ENCODE measurements at places on chromosomes 4 and X. TPM values are rescaled to one million over a fixed set of nuclear protein-coding genes. Genes with fewer than 3 reads are reported as not detected.

PDGFC gene
- 39.9 TPM for total RNA-seq

- DNase-seq = no peak
These were observed 781.1 kb downstream of the RAB28 start for GRCh38 chr4:12703036-12703435.

DNA sequence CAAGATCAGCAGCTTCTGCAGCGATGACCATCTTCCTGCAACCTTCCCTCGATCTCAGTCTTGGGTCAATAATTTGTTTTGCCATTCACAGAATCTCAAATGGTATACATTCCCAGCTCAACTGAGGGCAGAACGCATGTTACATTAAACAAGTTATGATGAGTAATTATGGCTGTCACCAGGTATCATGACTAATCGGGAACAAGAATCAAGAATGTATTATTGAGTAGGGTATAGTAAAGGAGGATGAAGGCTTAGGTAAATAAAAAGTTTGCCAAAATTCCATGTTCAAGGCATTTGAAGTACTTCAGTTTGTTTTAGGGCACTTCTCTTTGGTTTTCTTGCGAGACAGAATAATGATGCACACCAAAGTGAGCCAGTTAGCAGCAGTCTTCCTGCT, 194.1 kb downstream of the SH2D1A start:
- DNase-seq = no peak

- no peak for DNase-seq
These were observed 141.4 kb upstream of the SMIM10 start for GRCh38 chrX:134849390-134849789.

DNA sequence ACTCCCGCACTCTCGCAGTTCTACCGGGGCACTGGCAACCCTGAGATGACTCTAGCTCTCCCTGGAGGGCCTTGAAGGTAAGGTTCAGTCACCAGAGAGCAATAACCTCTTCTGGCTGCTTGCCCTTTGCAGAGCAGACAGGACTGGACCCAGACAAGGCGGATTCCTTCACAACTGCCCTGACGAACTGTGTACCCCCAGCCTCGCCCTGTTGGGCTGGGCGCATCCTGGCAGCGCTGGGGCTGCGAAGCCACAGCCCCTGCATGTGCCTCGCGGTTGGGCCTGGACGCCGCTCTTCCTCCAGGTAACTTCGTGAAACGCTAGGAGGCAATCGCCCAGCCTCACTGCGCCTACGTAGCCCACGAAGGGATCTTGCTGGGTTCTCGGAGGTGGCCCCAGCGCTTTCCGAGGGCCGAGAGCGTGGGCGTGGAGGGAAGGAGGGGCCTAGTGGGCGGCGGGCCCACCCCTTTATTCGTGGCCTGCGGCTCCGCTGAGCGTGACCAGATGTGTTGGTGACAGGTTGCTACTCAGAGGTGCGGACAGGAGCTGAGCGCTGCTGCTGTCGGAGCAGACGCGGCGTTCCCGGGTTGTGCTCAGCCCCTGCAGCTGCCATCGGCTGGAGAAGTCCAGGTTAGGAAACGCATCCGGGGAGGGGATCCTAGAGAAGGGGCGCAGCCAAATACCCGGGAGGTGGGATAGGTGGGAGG, 1.9 kb upstream of the MAMLD1 start:
- peak; percentile 75 for DNase-seq

DNA sequence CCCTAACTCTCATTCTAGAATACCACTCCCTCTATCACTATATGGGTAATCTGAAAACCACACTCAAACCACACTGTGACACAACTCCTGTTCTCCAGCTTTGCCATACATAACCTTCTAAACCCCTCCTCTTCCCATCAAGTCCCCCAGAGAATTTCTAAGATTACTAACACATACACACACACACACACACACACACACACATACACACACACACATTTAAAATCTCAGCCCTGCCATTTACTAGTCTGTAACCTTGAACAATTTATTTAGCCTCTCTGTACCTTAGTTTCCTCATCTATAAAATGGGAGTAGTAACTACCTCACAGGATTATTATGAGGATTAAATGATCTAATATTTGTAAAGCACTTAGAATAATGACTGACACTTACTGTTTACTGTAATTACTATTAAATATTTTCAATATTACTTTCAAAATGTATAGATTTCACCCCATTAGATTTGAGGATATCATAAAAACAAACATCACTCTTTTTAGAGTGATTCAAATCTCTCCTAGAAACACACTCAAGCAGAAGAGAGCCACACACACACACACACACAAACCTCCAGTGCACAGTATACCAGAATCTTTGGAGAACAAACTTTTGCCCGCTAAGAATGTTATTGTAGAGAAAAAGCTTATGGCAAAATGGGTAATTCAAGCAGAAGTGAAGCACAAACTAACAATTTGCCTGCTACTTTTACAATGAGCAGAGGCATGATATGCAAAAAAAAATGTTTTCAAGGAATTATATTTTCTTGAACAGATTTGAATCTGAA, 3.8 kb downstream of the ANKRD50 start:
- DNase-seq = no peak

RAPGEF2 gene
- 89.1 TPM for total RNA-seq

- peak; percentile 69 for DNase-seq
These were observed 220.4 kb downstream of the SPRY1 start for GRCh38 chr4:123616951-123617461.

TMEM31 gene
- not detected for total RNA-seq

DNA sequence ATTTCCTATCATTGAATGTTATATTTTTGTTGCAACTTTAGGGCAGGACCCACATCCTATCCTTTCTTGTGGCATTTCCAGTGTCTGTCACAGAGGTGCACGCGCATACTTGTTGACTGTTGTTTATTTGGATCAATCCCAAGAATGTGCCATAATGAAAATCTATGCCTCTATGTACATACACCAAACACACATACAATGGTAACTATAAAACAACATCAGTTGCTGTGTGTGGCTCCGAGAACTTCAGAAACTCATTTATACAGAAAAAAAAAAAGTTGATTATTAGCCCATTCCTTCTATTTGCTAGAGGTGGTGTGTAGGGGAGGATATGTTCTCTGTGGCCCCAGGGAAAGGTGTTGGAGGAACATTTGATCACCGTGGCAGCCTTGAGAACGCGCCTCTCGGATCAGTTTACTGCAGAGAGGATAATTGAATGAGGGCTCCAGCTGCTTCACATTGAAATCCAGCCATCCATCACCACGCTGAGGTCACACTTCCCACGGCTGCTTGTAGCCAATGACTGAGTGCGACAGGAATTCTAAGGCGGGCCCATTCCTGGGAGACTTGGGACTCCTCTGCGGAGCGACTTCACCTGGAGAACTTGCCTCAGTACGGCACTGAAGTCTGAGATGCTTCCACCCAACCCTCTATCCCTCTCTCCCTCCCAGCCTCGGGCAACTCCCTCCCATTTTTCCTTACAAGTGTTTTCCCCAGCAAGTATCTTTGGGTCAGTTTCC, 19.5 kb downstream of the SMPX start:
- DNase-seq = no peak

HOPX gene
- 235 TPM for total RNA-seq

C4orf50 gene
- 0.03 TPM for total RNA-seq

RHOH gene
- total RNA-seq = 19.9 TPM

TRIM75 gene
- total RNA-seq = not detected

GRCh38 chr4:13399257-13399656, 84.9 kb downstream of the RAB28 start:
- no peak for DNase-seq

- DNase-seq = no peak
These were observed 180.6 kb downstream of the FMR1NB start for GRCh38 chrX:148161701-148162100.

DNA sequence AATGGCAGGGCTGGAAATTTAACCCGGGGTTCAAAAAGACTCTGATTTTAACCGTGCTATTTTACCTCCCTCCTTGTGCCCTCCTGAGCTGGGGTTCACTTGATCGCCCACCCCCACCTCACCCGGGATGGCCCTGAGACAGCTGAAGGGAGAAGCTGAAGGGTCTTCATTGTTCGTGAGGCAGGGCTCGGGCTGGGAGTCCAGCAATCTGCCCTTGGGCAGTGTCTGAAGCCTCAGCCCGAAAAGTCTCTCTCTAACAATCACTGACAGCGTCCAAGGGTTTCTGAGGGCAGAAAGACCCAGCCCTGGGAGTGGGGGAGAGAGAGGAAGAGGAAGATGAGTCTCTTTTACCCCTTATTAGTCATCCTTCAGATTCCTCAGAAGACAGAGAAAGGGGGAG, 39.4 kb upstream of the PHOX2B start:
- DNase-seq = peak; percentile 6

DNA sequence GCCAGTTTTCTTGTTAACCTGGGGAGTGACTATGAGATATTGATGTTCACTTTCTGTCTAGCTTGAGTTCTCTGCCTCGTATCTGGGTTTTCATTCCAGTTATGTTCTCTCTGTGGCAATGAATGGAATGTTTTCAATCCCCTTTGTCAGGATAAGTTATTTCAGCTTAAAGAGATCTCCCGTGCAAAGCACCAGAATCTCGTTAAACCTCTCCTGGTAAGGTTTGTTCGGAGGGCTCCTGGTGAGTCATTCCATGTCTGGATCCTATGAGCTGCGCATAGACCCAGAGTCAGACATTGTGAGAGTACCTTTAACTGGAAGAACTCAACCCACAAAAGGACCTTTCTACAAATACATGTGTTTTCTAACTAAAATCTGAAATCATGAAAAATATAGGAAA, 51.0 kb downstream of the KDR start:
- DNase-seq = no peak

FGB gene
- not detected for total RNA-seq

GRCh38 chr4:25803720-25804225, 59.0 kb downstream of the SEL1L3 start:
- DNase-seq = no peak

- DNase-seq = no peak
These were observed 4.8 kb downstream of the PROM1 start for GRCh38 chr4:16079046-16079445.

- no peak for DNase-seq
These were observed 123.6 kb downstream of the RBM47 start for GRCh38 chr4:40506066-40506465.

- DNase-seq = peak; percentile 89
These were observed 37.4 kb upstream of the SPON2 start for GRCh38 chr4:1209821-1210220.

TLR10 gene
- total RNA-seq = 1.0 TPM

IBSP gene
- not detected for total RNA-seq

GRCh38 chrX:15359701-15360100, 24.4 kb upstream of the PIGA start:
- no peak for DNase-seq

- no peak for DNase-seq
These were observed 111.8 kb upstream of the H2AZ1 start for GRCh38 chr4:100061835-100062234.

DNA sequence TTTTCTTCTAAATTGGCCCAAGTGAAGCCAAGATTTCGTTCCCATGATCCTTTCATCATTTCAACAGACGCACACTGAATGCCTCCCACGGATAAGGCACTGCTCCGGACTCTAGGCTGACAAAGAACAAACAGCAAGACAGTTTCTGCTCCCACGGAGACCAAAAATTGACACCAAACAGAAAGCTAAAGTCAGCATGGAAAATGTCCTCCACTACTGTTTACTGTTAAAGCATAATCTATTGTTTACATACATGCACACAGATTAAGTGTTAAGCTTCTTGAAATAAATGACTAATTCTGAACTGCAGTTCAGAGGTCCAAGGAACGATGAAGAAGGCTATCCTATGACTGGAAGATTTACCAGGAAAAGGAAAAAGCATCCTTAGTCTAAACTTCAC, 199.6 kb downstream of the AASDH start:
- no peak for DNase-seq

FAM184B gene
- 0.39 TPM for total RNA-seq

RBM46 gene
- not detected for total RNA-seq

- no peak for DNase-seq
These were observed 70.2 kb downstream of the CD38 start for GRCh38 chr4:15848191-15848842.

RFC1 gene
- total RNA-seq = 38.6 TPM

DNA sequence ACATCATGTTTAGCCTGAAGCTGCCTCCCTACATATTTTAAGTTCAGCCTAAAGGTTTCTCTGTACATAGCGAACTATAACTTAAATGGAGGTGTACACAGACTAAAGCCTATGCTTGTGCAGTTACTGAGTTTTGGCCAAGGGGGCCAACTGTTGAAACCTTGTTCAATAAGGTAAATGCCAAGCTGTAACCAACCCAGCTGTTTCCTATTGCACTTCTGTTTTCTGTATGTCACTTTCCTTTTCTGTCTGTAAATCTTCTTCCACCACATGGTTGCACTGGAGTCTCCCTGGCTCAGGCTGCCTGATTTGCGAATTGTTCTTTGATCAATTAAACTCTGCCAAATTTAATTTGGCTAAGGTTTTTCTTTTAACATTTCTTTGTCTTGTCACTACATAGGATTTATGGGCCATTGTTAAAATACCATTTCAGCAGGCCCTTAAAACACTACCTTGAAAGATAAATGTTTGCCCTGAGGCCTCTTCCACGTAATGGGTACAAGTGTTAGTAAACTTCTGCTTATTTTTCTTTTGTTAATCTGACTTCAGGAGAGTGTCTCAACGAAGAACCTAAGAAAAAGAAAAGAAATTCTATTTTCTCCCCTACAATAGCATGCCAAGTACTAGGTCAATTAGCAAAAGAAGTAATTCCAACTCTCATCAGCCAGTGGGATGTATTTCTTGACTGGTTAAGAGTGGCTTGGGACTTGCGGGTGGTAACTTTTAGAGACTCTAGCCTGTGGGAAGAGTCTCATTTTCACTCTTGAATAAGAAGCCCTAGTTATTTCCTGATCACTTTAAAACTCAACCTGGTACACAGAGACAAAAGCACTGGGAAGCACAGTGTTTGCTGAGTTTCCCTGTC, 45.7 kb upstream of the PRSS12 start:
- DNase-seq = no peak

DNA sequence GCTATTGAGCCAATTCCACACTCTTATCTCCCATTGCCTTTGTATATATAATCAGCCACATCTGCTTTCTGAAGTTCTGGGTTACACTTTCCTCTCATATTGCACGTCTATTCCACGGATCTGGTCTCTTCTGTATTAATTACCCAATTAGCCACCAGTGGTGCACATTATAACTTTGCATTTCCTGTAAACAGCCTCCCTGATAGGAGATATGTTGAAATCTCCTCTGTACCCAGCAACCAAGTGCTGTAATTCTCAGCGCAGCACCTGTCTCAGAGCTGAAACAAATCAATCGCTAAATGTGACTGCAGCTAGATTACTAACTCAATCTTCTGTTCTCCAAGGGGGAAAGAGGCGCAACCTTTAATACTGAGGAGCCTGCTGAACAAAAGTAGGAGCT, 326.4 kb downstream of the SLITRK2 start:
- no peak for DNase-seq

DNA sequence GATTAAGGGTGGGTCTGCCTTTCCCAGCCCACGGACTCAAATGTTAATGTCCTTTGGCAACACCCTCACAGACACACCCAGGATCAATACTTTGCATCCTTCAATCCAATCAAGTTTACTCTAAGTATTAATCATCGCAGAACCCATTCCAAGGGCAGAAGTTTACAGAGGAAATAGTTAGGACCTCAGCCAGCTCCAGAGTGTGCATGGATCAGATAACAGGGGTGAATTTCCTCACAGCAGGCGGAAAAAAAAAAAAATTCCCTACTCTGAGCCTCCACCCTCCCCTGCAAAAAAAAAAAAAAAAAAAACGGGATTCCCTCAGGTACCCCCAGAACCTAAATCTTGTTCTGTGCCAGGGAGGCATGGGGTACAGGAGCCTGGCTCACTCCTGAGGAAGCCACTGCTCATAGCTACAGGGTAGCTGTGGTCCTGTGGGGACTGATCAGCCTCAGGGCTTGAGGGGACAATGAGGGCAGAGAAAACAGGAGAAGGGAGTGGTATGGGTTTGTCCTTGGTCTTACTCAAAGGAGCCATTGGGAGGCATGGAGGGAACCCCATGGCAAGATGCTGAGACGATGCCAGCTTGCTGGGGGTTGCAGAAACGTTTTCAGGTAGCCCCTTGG, 113.0 kb downstream of the DHRSX start:
- no peak for DNase-seq

Data from upper lobe of left lung (tissue), 6 donors.